ENCODE measurements at places on chromosomes 3 and 15.

DNA sequence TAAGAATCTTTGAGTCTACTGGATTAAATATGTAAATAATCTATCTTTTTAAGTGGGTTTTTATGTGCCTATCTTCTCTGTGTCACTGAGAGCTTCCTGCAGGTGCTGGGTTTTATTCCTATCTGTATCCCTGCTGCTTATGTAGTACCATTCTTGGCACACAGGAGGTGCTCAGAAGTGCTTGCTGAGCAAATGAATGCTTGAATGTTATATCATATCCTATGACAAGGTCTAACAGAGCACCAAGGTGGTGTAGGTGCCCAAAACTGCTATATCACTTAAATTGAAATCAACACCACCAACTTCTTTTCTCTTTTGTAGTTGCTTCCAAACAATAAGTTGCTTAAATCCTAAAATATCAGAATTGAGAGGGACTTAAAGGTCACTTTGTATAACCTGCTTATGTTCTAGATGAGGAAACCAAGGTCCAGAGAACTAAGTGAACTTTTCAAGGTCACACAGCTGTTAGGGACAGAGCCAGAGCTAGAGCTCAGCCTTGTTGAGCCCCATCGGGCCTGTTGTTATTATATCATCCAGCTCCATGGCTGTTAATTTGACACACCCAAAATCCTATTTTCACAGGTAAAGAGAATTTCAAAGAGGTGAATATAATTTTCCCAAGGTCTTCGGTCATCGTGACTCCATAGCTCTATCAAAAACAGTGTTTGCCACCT lies 46.0 kb downstream of the CCNL1 start:
- no peak for DNase-seq

DNA sequence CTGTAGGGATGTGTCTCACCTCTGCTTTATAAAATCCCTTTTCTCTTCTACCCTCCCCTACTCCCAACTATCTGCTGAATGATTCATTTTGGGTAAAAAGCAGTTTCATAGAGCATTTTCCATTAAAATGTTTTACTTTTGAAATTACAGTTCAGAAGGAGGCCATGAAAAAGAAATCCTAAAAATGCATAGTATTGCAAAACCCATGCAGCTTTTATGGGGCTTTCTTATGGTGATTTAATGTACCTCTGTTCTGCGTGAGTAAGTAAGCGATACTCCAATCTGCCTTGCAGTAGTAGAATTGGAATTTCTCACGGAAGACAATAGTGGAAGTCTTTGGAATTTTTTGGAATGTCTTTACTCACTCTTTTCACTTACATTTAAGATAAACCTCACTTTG lies 111.9 kb downstream of the ARPP21 start:
- no peak for DNase-seq

- no peak for DNase-seq
These were observed 5.6 kb downstream of the TSEN2 start for GRCh38 chr3:12489832-12490231.

GRCh38 chr3:86410587-86410986 lies 580.4 kb downstream of the VGLL3 start:
- DNase-seq: no peak

- DNase-seq: no peak
These were observed 416.1 kb downstream of the EPHA6 start for GRCh38 chr3:97230486-97230885.

DNA sequence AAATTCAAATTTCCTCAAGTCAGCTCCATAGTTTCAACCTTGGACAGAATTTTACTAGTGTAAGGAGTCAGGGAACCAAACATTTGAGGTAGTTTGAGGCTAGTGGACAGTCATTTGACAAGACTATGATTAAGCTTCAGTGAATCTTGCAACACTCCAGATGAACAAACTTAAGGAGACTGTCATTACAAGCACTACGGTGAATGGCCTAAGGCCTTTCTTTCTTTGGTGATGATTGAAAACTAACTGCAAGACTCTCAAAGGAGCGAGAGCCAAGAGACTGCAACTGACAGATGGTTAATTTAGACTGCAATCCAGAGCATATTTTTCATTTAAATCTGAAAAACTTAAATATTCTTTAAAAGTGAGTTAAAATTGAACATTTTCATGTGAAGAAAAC lies 272.3 kb upstream of the NECTIN3 start:
- no peak for DNase-seq

DNA sequence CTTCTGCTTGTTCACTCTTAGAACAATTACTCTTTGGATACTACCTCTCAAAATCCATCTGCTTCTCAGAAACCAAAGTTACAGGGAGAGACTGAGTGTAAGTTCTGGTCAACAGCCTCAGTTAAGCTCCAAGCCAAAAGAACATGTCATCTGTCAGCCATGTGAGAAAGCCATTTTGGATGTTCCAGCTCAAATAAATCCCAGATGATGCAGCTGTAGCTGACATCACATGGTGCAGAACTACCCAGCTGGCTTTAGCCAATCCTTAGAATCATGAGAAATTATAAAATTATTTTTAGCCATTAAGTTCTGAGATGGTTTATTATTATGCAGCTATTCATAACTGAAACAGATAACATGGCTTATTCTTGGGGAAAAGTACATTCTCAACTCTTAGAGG lies 696.0 kb downstream of the ZNF385D start:
- DNase-seq: no peak

GRCh38 chr3:24196526-24196925 lies 251.4 kb downstream of the NR1D2 start:
- DNase-seq: no peak

DNA sequence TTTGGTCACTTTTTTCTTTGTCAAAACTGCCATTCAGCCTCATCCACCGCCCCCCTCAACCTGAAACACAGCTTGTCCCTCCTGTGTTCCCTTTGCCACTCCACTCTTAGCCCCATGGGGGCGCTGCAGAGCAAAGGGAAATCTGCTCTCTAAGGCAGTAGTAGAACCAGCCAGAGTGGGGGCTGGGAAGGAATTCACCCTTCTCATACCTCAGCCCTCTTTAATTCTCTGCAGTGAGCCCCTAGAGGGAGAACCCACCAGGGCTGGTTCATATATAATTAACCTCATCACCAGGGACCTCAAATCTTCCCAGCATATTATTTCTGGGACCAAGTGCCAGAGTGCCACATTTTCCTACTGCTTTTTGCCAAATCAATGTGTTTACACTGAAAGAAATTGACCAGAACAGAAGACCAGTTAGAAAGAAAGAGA lies 2.8 kb upstream of the BCL6 start:
- peak; percentile 94 for DNase-seq

GRCh38 chr3:46984591-46985459 lies 5.4 kb downstream of the NBEAL2 start:
- no peak for DNase-seq

DNA sequence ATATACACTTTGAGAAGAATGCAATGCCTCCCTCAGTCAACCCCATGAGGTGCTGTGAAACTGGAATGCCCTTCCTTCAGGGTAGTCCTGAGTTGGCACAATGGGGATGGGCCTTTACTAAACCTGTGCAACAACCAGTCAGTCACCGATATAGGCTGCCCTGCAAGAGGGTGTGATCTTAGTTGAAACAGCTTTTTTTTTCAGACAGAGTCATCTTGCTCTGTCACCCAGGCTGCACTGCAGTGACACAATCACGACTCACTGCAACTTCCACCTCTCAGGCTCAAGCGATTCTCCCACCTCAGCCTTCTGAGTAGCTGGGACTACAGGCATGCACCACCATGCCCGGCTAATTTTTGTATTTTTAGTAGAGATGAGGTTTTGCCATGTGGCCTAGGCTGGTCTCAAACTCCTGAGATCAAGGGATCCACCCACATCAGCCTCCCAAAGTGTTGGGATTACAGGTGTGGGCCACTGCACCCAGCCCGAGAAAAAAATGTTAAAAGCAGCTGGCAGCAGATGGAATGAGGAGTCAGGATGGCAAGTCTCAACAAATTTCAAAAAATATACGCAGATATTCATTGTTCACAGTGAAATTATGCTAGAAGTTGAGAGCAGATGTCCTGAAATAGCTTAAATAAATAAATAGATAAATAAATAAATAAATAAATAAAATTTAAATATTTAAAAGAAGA lies 31.8 kb downstream of the MYO5A start:
- no peak for DNase-seq

- no peak for DNase-seq
These were observed 316.8 kb upstream of the CTDSPL start for GRCh38 chr3:37544869-37545352.

DNA sequence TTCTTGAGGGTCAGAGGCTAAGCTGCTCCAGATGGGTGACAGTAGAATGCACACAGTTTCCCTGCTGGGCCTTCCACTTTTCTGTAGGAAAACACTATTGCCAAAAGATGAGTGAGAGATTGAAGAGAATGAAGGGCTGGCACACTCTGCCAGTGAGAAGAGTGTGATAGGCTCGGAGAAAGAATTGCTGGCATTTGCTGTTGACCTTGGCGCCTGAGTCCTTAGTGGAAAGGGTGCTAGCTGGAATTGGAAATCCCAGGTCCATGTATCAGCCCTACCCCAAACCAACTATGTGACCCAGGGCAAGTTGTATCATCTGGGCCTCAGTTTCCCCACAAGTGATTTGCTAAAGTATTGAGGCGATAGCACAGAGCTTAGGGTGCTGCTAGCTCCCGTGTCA lies 60.1 kb upstream of the DCLK3 start:
- DNase-seq: no peak

- DNase-seq: no peak
These were observed 97.1 kb downstream of the MINAR1 start for GRCh38 chr15:79529157-79529785.

GRCh38 chr3:105367406-105368213 lies 901 bp downstream of the ALCAM start:
- DNase-seq: peak; percentile 80

DNA sequence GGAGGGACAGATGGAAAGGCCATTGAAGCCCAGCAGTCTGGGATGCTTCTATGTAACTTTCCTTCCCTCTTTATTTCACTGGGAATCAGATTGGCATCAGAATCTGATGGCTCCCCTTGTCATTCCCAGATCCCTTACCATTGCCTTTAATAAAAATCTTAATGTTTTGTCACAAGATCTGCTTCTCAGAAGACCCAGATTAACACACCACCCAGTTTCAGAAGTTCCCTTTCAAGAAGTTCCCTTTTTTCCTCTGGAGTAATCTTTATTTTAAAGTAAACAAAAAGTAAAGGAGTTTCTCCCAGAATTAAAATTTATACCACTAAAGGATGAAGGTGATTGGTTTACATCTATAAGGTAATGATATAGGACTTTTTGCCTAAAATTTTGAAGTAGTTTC lies 76.4 kb downstream of the UBR1 start:
- DNase-seq: no peak

DNA sequence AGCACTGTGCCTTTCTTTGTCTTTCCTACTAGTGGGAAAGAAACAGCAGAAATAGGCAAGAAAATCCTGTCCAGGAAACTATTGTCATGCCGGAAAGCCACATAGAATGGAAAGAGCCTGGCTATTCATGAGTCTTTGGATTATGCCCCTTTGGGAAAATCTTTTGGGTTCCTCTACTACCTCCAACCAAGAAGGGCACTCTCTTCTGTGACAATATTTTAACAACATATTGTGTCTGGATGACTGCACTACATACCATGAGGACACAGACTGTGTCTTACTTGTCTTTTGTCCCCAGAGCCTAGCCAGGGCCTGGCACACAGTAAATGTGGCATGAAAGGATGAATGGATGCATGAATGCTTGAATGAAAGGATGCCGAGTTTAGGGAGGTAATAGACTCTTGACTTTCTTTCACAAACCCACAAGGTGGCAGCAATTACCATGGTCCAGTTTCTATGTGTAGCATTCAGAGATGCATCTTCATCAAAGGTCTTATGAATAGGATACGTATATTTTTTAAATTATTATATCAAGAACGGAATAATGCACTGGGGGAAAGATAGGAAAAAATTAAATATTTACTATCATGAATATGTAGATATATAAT lies 30.3 kb downstream of the ARL14 start:
- no peak for DNase-seq

DNA sequence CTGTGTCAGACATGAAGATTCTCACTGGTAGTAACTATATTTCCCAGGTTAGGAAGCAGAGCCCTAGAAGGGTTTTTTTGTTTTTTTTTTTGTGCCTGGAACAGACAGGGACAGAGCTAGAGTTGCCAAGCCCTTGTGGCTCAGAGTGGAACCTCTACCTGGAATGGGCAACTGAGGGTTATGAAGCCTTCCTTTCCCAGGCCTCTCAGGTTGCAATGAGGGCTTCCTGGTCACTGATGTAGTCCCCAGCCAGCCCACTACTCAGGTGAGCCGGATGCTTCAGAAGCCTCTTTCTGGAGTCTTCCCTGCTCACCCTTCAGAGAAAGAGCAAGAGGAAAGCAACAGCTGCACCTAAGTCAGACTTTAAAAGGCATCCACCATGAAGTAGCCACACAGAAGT lies 48.8 kb upstream of the MANF start:
- DNase-seq: no peak

DNA sequence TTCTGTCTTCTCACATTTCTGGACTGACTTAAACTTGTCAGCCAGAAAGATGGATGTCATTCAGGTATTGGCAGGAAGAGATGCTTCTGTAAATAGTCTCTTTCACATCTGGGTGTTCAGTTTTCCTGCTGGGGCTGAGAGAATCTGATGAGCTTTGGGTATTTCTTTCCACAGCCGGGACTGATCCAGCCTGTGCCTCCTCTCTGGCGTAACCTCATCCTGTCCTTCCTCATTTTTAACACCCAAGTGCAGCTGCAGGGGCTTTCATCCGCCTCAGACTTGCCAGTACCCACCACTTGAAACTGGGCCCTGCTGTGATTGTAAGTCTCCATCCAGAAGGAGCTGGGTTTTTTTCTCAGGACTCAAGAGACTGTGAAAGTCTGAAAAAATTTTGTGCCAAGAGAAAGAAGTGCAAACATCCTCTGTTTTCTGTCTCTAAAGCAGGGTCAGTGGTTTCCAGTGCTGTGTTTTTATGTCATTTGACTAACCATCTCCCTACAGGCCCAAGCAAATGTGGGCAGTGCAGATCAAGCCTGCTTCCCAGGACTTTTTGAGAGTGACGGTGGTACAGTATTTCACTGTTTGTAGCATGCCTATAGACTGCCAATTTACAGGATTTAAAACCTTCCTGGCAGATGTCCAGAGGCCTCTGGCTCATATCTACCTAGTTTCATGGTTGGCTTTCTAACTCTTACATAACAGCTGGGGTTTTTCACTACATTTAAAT lies 342.7 kb downstream of the PTPRG start:
- DNase-seq: peak; percentile 32

GRCh38 chr15:42141795-42142667 lies 14.4 kb downstream of the PLA2G4F start:
- no peak for DNase-seq

DNA sequence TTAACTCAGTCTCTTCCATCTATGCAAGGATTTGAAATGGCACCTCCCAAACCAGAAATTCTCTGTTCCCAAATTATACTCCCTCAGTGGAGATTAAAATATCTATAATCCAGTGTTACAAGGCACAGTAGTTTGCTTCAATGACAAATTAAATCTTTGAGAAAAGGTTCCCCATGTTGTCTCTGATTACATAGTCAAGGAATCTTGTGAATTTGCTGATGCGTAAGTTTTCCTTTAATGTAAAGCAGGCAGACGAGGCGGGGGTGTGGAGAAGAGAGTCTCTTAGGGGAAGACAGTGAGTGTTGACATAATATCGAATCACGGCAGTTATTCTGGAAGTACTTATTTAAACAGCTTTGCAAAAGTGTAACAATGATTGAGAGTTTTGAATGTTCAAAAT lies 236.4 kb upstream of the RARB start:
- DNase-seq: no peak

- DNase-seq: no peak
These were observed 16.8 kb upstream of the DIS3L start for GRCh38 chr15:66276546-66276945.

Measured in head of caudate nucleus (tissue), 42 donors.